Hair follicular keratinocyte (primary cell): ENCODE measurements at places on chromosomes 11 and 22. TPM values are rescaled to one million over a fixed set of nuclear protein-coding genes. Genes with fewer than 3 reads are reported as not detected.

The OR52A5 gene
- not detected in 2 replicates for total RNA-seq

The ZNRF3 gene
- 5.2 and 8.2 TPM in 2 replicates for total RNA-seq

The OR56A1 gene
- total RNA-seq, result not detected in 2 replicates

The OR10A4 gene
- total RNA-seq, result not detected in 2 replicates

The OSBP2 gene
- 9.0 and 18.6 TPM in 2 replicates for total RNA-seq

The DDX10 gene
- 21.9 and 22.0 TPM in 2 replicates for total RNA-seq

The TRPC6 gene
- 0.23 TPM in 1 of 2 replicates, not detected in the other for total RNA-seq

The DDIAS gene
- 4.7 and 31.4 TPM in 2 replicates for total RNA-seq

The USP2 gene
- total RNA-seq, result 0.08 and 0.84 TPM in 2 replicates

The HEPN1 gene
- total RNA-seq, result not detected in 2 replicates

The SERPINH1 gene
- total RNA-seq, result 519 and 618 TPM in 2 replicates

The TRIOBP gene
- 43.3 and 43.4 TPM in 2 replicates for total RNA-seq

The UPK3A gene
- total RNA-seq, result not detected in 2 replicates

The SPI1 gene
- not detected in 2 replicates for total RNA-seq

The CYP2D6 gene
- 0.04 and 0.47 TPM in 2 replicates for total RNA-seq

The TSGA10IP gene
- not detected in 2 replicates for total RNA-seq

The FXYD6 gene
- total RNA-seq, result 0.08 TPM in 1 of 2 replicates, not detected in the other

The PATE2 gene
- not detected in 2 replicates for total RNA-seq

The PARVG gene
- not detected in 2 replicates for total RNA-seq

The CERK gene
- total RNA-seq, result 13.0 and 16.6 TPM in 2 replicates

The ADORA2A gene
- total RNA-seq, result 0.49 and 1.0 TPM in 2 replicates

The THAP12 gene
- total RNA-seq, result 26.5 and 37.2 TPM in 2 replicates

The OR2D2 gene
- not detected in 2 replicates for total RNA-seq

The SSH3 gene
- 54.8 and 64.1 TPM in 2 replicates for total RNA-seq

The P2RY2 gene
- 7.2 and 13.2 TPM in 2 replicates for total RNA-seq

The MRE11 gene
- 5.4 and 17.1 TPM in 2 replicates for total RNA-seq

The SMC1B gene
- total RNA-seq, result not detected in 2 replicates

The OR4A16 gene
- total RNA-seq, result not detected in 2 replicates

The KCNK4 gene
- total RNA-seq, result 0.80 TPM in 1 of 2 replicates, not detected in the other

The GPR137 gene
- total RNA-seq, result 9.7 and 14.3 TPM in 2 replicates

The ZNF74 gene
- total RNA-seq, result 11.0 and 18.9 TPM in 2 replicates

The EED gene
- total RNA-seq, result 10.8 and 16.9 TPM in 2 replicates
